Placental epithelial cell (primary cell): ENCODE measurements at places on chromosomes 5 and 9. TPM values are rescaled to one million over a fixed set of nuclear protein-coding genes. Genes with fewer than 3 reads are reported as not detected.

IFNA2 gene
- not detected in 2 replicates for total RNA-seq

RAD23B gene
- total RNA-seq, result 105 and 168 TPM in 2 replicates

RNF224 gene
- 0.76 and 2.0 TPM in 2 replicates for total RNA-seq

TMEM252 gene
- total RNA-seq, result not detected in 2 replicates
